ENCODE measurements at places on chromosomes 13 and 19.

GRCh38 chr19:46955813-46956371 lies 63.7 kb upstream of the NPAS1 start:
- peak; percentile 23 for DNase-seq

DNA sequence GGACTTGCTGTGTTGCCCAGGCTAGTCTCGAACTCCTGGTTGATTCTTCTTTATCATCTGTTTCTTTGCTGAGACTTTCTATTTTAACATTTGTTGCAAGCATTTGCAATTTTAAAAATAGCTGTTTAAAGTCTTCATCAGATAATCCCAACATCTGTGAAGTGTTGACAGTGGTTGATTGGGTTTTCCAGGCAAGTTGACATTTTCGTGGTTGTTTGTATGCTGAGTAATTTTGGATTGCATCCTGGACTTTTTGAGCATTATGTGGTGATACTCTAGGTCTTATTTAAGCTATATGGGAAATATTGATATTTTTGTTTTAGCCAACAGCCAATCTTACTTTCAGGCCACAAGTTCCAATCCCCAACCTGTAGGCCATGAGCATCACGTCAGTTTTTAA lies 25.1 kb downstream of the AP1M1 start:
- no peak for DNase-seq

- DNase-seq = no peak
Measured at GRCh38 chr19:30105727-30106126, 163.7 kb downstream of the URI1 start.

DNA sequence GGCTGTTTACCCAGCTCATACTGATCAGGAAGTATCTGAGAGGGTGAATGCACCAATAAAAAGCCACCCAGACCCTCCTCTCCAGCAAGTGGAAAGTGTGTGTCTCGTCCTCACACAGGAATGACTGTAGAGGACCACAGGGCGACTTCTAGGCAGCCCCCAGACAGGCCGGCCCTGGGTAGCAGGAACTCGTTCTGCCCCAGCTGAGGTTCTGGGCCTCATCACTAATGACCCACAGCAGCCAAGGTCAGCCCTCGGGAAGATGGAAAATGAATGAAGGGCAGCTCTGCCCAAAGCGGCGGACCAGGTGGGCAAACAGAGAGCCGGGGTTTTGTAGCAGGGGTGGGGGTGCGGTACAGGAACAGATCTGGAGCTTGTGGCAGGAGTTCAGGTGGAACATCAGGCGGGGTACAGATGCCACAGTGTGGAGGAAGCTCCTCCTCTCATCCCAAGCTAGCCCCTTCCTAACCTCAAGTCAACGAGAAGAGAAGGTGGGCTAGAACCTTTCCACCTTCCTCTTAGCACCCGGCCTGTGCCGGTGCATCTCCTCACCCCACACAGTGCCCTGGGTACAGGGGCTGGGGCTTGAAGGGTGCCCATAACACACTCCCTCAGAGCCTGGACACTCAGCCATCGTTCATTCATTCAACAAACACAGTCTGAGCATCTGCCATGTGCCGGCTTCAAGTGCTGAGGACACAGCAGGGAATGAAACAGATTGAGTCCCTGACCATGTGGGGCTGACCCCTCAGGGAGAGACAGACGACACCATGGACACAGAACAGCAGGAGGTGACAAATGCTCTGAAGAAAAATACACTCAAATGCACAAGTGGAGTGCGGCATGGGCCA lies 36.2 kb downstream of the RFX2 start:
- DNase-seq = no peak

DNA sequence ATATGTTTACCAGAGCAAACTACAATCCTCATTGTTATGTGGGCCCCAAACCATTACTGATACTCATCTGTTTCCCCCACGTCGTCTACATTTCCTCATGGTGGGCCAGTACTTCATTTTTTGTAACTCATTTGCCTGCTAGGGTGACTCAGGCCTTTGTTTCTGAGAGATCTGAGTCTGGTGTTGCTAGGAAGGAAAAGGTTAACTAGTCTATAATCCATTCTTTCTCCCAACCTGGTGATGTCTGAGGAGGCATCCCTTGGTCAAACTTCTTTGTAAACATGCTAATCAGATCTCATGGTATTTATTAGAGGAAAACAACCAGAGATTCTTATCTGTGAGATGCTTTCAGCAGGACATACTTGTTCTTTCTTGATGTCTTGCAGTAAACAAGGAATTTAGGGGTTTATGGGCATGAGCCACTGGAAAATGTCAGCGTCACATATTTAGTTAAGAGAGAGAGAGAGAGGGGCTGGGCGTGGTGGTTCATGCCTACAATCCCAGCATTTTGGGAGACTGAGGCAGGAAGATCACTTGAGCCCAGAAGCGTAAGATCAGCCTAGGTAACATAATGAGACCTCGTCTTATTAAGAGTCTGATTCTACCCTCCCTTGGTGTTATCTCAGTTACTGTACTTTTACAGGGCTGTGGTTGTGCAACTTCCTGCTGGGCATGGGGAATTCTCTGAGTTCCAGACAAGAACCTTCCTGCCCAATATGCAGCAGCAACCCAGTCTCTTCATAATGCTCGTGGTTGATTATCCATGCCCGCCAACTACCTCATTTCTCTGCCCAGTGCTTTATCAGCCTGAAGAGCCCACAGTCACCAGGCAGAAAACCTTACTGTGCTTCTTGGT lies 9.7 kb upstream of the DPRX start:
- DNase-seq = no peak

- no peak for DNase-seq
Measured at GRCh38 chr19:33232656-33233055, 7.0 kb upstream of the SLC7A10 start.

- DNase-seq = no peak
Measured at GRCh38 chr19:35223084-35223790, 5.3 kb downstream of the FAM187B start.

DNA sequence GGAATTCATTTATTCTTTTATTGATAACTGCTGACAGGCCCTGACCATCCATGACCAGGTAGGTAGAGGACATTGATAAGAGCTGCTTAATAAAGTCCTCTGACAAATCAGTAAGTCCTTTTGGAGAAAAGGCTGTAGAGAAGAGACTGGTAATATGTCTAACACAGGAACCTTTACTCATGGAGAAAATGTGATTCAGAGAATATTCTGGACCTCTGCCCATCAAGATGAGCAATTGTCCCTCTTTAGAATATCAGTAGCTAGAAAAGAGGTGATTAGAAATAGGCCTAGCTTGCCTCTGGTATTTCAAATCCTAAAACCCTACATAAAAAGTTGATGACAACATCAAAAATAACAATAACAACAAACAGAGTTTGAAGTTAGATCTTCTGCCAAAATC lies 642.3 kb downstream of the TBC1D4 start:
- no peak for DNase-seq

- no peak for DNase-seq
Measured at GRCh38 chr13:105627270-105627669, 908.2 kb downstream of the EFNB2 start.

DNA sequence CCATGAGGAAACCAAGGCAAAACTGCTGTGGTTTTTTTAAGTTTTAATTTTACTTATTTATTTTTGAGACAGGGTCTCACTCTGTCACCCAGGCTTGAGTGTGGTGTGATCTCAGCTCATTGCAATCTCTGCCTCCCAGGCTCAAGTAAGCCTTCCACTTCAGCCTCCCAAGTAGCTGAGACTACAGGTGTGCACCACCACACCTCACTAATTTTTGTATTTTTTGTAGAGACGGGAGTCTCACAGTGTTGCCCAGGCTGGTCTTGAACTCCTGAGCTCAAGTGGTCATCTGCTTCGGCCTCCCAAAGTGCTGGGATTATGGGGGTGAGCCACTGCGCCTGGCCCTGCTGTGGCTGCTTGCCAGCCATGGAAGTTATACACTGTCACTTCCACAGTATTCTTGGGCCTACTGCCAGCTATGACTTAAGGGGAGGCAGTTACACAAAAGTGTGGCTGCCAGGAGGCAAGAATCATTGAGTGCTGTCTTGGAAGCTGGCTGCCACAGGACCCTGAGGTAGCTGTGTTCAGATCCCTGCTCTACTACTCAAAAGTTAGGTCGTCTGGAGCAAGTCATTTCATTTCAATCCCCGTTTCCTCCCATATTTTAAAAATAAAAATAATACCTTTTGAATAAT lies 12.7 kb downstream of the FARP1 start:
- no peak for DNase-seq

GRCh38 chr13:27533155-27533643 lies 82.8 kb upstream of the MTIF3 start:
- DNase-seq = peak; percentile 61

DNA sequence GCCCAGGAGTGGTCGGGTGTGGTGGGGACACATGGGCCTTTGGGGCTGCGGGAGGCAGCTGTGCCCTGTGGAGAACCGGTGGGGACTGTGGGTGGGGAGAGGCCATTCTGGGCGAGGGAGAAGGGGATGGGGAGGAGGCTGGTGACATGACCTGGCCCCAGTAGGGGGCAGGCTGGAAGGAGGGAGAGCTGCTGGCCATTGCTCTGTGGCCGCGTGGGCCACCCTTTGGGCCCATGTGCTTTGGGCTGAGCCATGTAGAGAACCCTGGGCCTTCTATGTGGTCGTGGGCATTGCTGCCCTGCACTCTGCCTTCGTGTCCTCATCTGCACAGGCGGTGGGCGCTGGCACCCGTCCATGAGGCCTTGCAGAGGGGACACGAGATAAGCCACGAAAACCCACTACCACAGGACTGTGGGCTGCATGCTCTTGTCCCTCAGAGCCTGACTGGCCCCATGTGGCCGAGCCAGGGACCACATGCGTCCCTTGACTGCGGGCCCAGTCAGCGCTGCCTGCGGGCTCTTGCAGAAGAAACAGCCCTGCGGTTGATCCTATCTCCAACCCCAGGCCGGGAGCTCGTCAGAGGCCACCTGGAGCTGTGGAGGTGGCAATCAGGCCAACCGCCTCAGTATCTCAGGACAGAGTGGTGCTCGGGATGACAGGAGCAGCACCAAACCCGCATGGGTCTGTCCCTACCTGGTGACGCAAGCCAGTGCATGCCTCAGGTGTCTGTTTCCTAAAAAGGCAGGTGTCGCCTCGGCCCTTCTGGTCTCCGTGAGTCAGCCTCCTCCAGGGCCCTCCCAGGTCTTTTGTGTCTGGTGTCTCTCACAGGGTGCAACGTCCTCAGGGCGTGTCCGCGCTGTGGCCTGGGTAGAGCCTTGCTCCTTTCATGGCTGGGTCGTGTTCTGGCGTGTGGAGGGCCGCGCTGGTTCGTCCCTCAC lies 14.3 kb downstream of the FZR1 start:
- no peak for DNase-seq

- no peak for DNase-seq
Measured at GRCh38 chr13:113874177-113874576, 10.3 kb upstream of the GAS6 start.

DNA sequence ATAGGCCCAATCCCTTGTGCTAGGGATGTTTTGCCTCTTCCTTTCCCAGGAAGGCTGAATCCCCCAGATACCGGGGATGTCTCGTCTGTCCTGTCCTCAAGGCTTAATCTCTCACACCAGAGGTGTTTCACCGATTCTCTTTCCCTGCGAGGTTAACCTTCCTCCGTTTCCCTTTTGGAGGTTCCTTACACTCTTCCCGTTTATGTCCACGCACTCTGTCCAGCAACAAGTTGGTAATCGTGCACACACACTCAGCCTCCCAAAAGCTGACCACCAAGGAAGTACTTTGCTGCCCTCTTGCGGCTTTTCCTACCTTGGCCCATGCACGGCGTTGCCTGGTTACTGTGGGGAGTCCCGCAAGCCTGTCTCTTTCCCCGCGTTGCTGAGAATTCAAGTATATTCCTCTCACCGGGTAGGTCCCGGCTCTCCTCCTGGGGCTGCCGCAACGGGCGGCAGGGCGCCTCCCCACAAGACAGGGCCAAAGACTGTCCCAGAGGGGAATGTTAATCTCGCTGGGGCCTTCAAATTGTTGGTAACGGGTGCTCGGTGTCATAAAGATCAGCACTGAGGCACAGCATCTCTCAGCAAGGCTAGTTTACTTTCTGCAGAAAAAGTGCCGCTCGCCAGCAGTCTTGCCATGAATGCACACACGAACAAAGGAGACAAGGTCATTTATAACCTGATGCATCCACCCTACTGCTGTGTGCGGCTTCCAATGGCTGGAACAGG lies 36.7 kb upstream of the CD177 start:
- DNase-seq = no peak

GRCh38 chr13:113927661-113928581 lies 46.0 kb downstream of the C13orf46 start:
- no peak for DNase-seq

GRCh38 chr13:94641409-94641941 lies 39.8 kb downstream of the GPR180 start:
- no peak for DNase-seq

GRCh38 chr19:18894254-18895037 lies 1.5 kb downstream of the CERS1 start:
- no peak for DNase-seq

DNA sequence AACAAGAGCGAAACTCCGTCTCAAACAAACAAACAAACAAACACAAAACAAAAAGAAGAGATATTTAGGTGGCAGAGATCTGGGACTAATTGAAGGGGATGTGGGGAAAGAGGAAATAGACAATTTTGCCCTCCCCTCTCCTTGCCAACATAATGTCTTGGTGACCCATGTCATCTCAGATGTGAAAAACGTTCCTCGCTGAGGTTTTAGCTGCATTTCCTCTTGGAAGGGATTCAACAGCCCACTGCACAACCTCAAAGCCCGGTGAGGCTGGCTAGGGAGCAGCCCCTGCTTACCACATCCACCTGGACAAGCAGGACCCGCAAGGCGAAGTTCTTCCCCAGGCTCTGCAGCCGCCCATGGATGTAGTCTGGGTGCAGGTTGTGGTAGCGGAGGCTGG lies 4.9 kb downstream of the ERCC1 start:
- no peak for DNase-seq

DNA sequence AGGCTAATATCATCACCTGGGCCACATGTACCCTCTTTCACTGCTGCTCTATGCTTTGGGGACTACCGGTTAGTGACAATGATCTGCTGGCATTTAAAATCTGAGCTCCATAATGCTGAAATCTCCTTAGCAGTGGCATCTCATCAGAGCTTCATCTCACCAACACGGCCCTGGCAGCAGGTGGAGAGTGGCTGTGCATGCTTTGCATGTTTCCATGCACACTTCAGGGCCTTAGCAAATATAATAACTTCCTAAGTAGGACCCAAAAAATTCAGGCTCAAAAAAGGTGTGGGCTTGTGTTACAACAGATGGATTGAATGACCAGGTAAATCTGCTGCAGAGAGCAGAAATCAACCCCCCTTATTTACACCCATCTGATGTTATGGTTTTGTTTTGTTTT lies 55.2 kb downstream of the ALOX5AP start:
- DNase-seq = no peak

- DNase-seq = peak; percentile 77
Measured at GRCh38 chr19:1250437-1251260, 2.3 kb downstream of the MIDN start.

GRCh38 chr13:45705918-45706317 lies 3.8 kb downstream of the CBY2 start:
- no peak for DNase-seq

- DNase-seq = no peak
Measured at GRCh38 chr13:54511366-54511765, 1482.8 kb downstream of the OLFM4 start.
